Fibroblast of the conjunctiva (primary cell): ENCODE measurements at places on chromosomes 1 and 21.

GRCh38 chr1:49622877-49623276 lies 400.9 kb downstream of the AGBL4 start:
- DNase-seq, result no peak

DNA sequence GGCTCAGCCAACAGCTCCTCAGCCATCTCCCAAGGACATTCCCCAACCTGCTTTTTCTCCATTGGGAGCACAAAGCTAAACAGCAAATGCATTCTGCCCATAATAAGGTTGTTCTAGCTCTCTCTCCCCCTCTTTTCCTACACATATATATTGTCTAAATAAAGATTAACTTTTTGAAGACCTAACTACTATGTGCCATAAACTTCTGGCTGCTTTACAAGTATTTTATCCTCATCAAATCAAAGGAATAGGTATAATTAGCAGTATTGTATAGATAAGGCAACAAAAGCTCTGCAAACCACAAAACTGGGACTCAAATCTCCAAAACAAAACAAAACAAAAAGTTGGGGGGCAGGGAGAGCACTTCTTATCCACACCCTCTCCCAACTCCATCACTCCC lies 43.4 kb downstream of the TGFBR3 start:
- DNase-seq, result no peak

DNA sequence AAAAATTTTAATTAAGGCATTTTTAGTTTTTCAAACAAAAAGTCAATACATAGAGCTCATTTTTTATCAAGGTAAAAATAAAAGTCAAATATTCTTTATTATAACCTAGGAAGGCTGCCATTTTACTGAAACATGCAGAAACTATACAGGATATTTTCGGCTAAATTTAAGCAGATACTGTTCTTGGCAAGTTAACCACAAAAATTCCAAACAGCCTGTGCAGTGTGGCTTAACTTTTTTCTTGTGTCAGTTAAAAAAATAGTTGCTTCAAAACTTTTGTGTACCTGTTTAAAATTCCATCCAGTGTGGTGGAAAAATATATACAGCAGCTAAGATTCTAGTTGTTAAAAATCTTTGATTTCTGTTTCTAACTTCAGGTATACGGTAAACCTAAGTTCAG lies 135.0 kb downstream of the ATP5PO start:
- DNase-seq, result no peak

- no peak for DNase-seq
Observed at GRCh38 chr1:1528301-1529267, 11.8 kb downstream of the TMEM240 start.

- DNase-seq, result no peak
Observed at GRCh38 chr1:96992871-96993270, 271.3 kb downstream of the PTBP2 start.

DNA sequence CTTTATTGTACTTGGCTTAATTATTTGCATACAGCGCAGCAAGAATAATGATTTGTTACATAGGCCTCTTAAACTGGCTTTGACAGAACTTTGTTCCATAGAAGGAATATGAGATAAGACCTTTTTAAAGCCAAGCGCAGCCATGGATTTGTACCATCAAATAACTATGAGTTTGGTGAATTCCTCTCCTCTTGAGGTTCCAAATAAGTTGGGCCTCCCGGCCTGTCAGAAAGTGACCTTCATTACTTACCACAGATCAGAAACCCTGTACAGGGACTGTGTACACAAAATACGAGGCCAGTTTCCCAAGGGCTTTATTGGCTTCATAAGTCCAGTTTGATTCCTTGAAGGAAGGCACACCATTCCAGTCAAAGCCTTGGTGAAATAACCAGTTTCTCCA lies 21.8 kb upstream of the HSD3B1 start:
- DNase-seq, result no peak

DNA sequence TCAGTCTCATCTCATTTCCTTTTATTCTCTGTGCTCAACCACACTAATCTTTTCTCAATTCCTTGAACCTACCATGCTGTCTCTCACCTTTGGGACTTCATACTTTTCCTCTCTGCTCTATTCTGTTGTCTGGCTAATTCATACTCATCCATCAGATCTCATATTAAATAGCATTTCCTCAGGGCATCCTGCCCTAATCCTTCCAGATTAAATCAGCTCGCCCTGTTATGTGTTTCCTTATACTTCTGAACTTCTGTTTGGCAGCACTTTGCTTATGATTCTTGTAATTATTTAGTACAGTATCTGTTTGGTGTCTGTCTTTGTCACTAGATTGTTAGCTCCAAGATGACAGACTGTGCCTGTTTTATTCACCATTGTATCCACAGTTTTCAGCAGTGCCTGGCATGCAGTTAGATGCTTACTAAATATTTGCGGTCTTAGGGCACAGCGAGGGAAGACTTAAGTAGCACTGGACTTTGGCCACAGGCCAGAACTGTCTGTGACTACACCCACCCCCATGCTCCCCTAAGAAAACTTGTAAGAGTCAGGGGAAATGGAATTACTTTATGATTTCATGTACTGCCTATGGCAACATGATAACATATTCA lies 9.9 kb upstream of the CAP1 start:
- no peak for DNase-seq

GRCh38 chr1:30840904-30841598 lies 67.5 kb downstream of the SDC3 start:
- no peak for DNase-seq

- no peak for DNase-seq
Observed at GRCh38 chr1:17122521-17123164, 3.4 kb upstream of the PADI2 start.

GRCh38 chr1:193265716-193266115 lies 79.3 kb upstream of the B3GALT2 start:
- no peak for DNase-seq

DNA sequence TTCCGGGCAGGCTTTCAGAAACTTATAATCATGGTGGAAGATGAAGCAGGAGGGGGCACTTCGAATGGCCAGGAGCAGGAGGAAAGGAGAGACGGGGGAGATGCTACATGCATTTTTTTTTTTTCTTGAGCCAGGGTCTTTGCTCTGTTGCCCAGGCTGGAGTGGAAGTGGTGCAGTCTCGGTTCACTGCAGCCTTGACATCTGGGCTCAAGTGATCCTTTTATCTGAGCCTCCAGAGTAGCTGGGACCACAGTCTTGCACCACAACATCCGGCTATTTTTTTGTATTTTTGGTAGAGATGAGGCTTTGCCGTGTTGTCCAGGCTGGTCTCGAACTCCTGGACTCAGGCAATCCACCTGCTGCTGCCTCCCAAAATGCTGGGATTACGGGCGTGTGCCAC lies 61.6 kb downstream of the SELENOF start:
- DNase-seq, result no peak

- no peak for DNase-seq
Observed at GRCh38 chr1:75588779-75589475, 22.0 kb downstream of the SLC44A5 start.

- DNase-seq, result no peak
Observed at GRCh38 chr1:153663211-153663610, 4.7 kb downstream of the SNAPIN start.

- no peak for DNase-seq
Observed at GRCh38 chr1:174200746-174201145, 41.4 kb downstream of the RABGAP1L start.

DNA sequence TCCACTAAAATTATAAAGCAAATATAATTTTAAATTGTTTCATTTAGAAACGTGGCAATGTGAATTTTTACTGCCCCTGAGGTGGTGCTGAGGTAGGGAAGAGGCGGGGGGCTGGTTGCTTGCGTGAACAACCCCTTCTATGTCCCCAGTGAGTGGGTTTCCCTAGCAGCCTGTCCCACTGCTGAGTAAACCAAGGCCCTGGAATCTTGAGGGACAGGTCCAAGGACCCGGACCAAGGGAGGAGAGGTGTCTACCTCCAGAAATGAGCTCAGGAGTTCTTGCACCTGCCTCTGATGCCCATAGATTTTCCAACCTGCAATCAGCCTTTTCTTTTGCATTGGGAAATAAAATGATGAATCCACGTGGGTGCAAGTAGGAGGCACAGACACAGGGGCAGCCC lies 649 bp upstream of the LDLRAD1 start:
- no peak for DNase-seq

GRCh38 chr1:227548119-227548397 lies 15.3 kb upstream of the ZNF678 start:
- DNase-seq, result no peak

DNA sequence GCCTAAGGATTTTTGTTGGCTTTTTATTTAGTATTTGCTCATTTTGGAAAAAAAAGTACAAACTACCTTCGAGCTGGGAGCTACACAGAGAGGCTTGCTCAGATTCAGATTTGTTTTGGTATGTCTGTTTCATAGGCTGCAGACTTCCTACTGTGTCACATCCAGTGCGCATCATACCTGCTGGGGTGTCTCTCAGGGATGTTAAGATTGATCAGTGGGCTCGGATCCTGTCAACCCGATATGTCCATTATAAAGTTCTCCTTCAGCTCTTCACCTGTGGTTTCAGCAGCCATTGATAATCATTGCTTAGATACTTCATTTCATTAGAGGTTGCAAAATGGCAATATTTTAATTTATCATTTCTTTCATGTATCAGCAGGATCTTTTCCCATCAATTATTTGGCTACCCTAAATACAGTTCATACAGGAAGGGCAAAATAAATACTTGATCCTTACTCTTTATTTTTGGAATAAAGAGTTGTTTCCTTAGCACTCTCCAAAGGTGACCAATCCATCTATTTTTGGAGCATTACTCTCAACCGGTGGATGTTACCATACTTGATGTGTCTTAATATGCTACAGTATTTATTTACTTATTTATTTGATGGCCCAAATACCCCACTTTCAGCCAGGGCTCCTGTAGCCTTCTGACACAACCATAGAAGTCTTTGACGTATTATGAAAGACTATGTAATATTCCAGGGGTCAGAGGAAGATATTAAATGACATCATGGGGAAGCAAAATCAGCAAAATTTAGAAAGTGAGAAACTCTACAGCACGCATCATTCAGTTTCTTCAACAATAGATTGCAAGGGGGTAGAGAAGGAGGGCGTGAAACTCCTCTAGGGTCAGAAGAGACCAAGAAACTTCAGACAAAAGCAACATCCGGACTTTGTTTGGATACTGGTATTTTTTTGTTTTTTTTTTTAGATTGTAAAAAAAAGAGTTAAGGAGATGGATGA lies 55.3 kb upstream of the HNRNPU start:
- no peak for DNase-seq

- no peak for DNase-seq
Observed at GRCh38 chr1:70358921-70359564, 4.5 kb upstream of the ANKRD13C start.

DNA sequence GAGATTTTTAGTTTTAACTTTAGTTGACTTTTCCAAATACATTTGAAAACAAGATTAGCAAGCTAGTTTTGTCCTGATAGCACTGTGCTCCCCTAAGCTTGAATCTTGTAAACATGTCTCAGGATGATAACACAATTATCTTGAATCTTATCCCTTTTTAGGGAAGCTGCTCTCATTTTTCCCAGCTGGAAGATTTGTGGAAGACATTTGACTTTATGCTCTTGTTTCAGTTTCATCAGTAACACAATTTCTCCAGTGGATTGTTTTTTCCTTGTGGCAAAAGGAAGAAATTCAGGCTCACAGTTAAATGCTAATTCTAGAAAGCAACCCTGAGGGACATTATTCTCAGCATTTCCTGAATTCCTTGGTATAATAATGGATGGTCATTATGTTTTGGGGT lies 88.8 kb downstream of the CDC7 start:
- no peak for DNase-seq

- no peak for DNase-seq
Observed at GRCh38 chr1:118912574-118912973, 75.6 kb downstream of the TBX15 start.

- no peak for DNase-seq
Observed at GRCh38 chr1:247212012-247212411, 40.2 kb upstream of the ZNF124 start.

DNA sequence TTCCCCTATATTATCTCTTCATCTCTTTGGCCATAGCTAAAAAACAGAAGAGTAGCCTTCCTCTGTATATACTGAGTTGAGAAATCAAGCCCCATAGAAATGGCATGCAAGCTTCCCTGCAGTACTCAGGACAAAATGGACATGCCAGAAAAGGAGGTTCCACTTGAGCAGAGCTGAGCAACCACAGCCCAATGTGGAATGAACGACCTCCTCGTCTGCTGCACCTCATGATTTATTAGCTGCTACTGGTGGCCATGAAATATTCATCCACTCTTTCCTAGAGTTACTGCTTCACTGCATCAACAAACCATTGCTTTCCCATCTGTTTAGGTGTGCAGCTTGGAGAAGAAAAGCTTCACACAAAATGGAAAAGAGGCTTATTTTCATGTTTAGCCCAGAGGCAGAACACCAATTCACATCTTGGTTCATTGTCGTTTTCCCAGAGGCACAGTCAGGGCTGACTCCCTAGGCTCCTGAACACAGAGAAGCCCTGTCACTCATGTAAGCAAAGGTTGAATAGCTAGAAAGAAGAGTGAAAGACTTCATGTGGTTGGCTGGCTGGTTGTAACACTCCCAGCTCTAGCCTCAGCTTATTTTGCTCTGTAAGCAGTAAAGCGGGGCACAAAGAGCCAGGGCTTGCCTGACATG lies 148.0 kb downstream of the TSEN15 start:
- DNase-seq, result no peak

DNA sequence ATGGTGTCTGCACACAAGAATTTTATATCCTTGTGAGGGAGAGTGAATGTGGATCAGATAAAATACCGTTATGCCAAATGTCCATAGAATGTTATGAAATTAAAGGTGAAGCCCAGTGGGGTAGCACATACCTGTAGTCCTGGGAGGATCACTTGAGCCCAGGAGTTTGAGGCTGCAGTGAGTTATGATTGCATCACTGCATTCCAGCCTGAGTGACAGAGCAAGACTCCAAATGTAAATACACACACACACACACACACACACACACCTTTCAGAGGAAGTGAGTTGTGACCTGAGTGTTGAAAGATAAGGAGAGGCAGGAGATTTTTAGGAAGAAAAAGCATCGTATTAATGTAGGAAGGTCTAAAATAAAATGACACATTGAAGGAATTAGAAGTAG lies 28.1 kb upstream of the ZYG11A start:
- no peak for DNase-seq

- DNase-seq, result no peak
Observed at GRCh38 chr1:208118841-208119606, 125.2 kb downstream of the PLXNA2 start.

DNA sequence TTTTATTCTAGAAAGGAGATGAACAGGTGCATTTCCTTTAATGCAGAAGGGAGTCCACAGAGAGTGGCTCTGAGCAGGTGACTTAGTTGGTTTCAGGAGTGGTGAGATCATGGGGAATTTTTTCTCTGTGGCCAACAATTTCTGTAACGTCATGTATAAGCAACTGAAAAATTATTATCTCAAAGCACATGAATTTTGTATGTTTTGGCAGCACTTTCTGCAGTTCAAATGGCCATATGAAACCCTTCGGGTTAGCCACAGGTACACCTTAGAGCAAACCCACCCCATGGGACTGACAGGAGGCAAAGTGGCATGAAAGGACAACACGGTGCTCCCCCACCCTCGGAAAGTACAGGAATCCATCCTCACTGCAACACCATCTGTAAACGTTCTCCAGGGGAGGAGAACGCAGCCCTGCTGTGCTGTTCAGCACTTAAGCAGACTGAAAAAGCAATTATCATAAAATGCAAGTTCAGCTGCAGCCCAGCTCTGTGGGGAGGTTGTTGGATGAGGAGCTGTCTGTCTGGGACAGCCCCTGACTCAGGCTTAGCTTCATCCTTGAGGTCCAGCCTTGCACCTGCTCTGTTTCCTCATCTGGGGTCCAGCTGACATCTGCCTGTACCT lies 55.8 kb upstream of the CLDN14 start:
- DNase-seq, result no peak
